ENCODE measurements at places on chromosomes 5 and 9.

- DNase-seq: no peak
Observed at GRCh38 chr9:112288029-112288428, 45.4 kb downstream of the PTBP3 start.

- no peak for DNase-seq
Observed at GRCh38 chr5:157219491-157220271, 39.0 kb downstream of the ITK start.

GRCh38 chr9:37027582-37028419, 6.3 kb downstream of the PAX5 start:
- DNase-seq: peak; percentile 73

DNA sequence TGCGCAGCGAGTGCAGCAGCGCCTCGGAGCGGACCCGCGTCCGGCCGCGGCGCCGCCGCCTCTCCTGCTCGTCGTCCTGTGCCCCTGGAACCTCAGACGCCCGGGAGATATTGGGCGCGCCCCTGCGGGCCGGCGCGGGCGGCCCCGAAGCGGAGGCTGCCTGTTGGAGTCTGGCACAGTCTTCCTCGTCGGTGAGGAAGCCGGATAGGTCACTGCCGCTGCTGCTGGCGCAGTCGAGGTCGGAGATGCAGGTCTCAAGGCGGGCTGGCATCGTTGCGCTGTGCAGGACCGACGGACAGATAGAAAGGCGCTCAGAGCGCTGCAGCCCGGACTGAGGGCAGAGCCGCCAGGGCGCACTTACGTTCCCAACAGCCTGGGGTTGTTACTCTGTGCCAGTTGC, 344 bp downstream of the NEUROG1 start:
- DNase-seq: no peak

- no peak for DNase-seq
Observed at GRCh38 chr5:58503390-58504046, 12.3 kb downstream of the GAPT start.

DNA sequence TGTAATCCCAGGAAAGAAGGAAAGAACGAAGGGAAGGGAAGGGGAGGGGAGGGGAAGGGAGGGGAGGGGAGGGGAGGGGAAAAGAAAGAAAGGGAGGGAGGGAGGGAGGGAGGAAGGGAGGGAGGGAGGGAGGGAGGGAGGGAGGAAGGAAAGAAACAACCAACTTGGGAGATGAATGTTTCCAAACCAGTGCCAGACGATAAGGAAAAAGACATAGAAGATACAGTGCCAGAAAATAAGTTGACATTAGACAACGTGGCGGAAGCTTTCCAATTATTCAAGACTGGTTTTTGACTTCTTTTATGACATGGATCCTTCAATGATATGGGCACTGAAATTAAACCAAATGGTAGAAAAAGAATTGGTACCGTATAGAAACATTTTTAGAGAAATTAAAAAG, 181.2 kb upstream of the POU5F2 start:
- no peak for DNase-seq

DNA sequence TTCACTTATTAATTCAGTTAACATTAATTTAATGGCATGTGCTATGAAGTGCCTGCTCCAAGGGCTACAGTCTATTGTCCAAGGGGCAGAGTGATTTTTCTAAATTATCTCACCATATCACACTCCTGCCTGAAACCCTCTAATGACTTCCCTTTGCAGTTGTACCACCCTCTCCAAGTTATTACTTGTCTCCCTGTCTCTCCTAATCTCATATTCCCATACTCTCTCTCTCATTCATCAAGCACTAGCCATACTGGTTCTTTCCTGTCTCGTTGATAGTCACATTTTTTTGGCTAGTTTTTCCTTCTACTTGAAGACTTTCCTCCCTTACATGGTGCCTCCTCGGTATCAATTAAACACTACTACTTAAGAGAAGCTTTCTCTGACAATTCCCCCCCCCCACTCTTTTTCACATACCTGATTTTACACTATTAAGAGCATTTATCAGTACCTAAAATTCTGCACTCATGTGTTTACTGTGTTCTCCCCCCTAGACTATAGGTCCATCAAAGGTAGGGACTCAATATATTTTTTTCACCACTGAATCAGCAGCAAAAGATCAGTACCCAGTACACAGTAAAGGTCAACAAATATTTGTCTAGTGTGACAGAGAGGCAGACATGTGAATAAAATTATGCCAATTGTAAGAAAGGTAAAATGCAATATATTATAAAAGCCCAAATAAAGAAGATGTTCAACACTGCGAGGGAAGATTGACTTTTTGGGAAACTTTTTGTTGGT, 19.0 kb downstream of the RICTOR start:
- no peak for DNase-seq

DNA sequence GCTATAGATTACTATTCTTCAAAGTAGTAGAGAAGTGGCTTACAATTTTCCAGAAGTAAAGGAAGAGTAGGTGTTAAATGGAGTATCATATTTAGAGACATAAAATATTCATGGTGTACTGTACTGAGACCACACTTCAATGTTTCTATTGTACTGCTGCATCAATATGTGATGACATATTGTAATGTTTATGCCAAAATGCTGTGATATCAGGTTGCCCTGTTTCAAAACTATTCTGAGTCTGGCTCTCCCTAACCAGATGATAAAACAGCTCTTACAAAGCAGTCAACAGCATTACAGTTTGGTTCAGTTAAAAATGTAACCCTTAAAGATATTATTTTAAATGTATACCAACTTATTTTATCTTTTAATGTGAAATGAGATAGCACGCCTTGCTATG, 30.8 kb upstream of the ACOT12 start:
- no peak for DNase-seq

DNA sequence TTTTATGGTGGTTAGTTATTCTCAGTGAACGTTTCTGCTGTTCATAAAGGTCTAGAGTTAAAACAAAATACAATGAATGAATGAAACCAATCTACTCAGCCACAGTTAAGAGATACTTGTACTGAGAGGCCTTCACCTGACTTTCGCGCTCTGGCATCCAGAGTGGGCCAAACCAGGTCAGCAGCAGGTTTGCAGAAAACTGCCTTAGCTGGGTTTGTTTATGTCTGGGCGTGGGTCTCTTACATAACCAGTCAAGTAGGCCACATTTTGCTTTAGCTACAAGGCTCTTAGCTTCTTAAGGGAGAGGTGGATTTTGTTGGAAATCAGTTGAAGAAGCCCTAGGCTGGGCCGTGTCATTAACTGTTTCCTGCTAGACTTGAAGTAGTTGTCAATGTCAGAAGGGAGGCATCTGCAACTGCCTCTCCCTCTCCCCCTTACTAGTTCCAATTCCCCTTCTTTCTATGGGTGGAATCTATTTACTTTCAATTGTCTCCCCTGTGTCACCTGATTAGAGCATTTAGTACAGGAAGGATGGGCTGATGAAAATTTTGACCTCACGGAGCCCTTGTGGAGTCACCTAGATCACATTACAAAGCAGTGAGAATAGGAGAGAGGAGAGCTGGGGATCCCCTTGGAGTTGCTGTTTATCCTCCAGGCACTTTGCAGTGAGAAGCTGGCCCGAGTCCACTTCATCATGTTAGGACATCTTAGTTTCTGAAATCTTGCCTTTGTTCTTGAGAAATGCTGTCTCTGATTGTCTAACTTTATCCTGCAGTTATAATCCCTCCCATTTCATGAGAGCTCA, 200.5 kb downstream of the ARHGEF28 start:
- no peak for DNase-seq
